NCI-H2081 treated with DMSO at 0.1 percent for 48 hours (cell line): ENCODE measurements at places on chromosomes 1 and 21.

- DNase-seq = no peak
Observed at GRCh38 chr1:68470388-68470970, 20.7 kb upstream of the RPE65 start.

DNA sequence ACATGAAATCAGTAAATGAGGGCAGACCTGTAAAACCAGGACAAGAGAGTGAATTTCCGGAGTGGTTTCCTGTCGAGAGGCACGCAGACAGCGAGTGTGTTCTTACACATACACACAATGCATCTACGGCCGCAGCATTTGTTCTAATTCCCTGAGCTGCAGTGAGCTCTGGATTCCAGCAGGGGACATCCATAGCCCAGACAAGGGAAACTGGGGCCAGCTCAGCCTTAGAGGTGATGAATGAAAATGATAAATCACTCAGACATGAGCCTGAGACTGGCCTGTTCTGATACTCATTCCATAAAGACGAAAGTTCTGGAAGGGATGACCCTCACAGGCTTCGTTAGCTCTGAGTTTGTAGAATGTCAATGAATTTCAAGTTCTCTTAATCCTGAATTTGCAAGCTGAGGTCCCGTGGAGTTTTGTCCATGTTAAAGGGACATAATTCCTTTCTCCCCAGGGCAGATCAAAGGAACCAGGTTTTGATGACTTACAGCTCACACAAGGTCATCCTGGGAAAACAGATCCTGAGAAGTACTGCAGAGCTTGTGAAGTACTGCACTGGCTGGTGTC lies 207.9 kb upstream of the C1orf87 start:
- DNase-seq = no peak

- DNase-seq = no peak
Observed at GRCh38 chr1:14614341-14614740, 15.9 kb downstream of the KAZN start.

- no peak for DNase-seq
Observed at GRCh38 chr1:41535276-41535675, 50.8 kb upstream of the EDN2 start.

- peak; percentile 65 for DNase-seq
Observed at GRCh38 chr21:31659536-31660258, at the start of gene SOD1. Gene SOD1, plus strand, starts transcription at chr21:31659693. Its CDS starts 77 bp downstream, at chr21:31659770.

DNA sequence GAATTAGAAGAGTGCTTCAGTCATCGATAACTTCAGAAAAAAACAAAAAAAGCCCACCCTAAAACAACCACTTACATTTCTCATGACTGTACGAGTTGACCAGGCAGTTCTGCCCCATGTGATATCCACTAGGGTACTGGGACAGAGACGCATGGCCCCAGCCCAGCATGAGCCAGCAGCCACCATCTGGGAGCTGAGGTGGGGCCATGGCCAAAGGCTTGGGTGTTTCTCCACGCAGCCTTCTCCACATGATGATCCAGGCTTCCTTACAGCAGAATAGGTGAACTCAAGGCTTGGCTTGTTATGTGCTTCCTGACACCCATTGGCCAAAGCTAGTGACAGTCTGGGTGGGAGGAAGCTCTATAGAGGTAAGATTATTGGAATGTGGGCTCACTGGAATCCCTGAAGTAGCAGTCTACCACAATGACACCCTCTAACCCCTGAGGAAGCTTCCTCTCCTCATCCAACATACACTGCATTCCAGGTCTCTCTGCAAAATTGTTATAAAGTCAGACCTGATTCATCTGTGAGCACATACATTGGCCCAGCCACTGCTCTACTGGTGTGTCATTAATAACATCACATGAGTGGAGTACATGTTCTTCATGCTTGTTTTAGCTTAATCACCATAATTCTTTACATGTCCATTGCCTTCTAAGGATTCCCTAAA lies 66.3 kb upstream of the NTPCR start:
- DNase-seq = no peak

- no peak for DNase-seq
Observed at GRCh38 chr1:238961790-238962189, 424.6 kb upstream of the CHRM3 start.

- no peak for DNase-seq
Observed at GRCh38 chr1:112011202-112011601, 21.7 kb upstream of the KCND3 start.

DNA sequence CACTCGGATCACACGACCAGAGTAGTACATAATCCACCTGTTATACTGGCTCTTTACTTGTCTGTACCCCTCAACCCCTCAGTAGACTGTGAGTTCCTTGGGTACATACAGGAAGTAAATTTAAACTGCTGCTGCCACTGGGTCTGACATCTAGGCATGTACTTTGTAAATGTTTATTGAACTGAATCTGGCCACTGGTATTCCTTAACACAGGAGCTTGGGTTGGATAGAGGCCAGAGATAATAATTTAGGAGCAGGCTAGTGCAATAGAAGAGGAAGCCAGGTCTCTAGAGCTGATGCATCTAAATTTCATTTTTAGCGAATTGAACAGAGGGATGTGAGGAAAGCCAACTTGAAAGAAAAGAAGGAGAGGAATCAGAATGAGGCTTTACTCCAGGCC lies 12.4 kb downstream of the TTC4 start:
- no peak for DNase-seq

GRCh38 chr1:185480545-185480944 lies 163.5 kb upstream of the IVNS1ABP start:
- DNase-seq = no peak

- DNase-seq = no peak
Observed at GRCh38 chr1:226248091-226248490, 24.6 kb downstream of the MIXL1 start.

- DNase-seq = no peak
Observed at GRCh38 chr1:99737016-99737415, 29.4 kb downstream of the FRRS1 start.

DNA sequence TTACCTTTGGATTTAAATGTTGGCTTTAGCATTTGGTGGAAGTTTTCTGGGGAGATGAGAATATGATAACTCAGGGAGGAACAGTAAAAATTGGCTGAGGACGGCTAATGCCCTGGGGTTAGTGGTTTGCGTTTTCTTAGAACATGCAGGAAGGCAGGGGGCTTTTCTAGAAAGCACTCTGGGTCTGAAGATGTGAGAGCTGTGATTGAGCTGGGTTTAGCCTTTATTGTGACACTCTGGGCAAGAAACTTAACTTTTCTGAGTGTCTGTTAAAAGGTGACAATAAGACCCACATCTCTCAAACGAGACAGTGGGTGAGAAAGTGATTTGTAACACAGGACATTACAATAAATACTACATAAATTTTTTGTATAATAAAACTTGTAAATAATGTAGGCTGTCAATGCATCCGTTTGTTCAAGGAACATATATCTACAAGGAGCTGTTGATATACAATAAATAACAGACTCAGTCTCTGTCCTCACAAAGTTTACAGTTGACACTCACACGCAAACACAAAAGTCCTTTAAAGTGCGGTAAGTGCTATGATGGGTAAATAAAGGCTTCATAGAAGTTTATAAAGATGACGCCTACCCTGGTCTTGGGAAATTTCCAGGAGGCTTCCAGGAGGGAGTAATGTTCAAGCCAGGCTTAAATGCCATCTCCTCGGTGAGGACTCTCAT lies 49.5 kb upstream of the MRPS6 start:
- DNase-seq = no peak

DNA sequence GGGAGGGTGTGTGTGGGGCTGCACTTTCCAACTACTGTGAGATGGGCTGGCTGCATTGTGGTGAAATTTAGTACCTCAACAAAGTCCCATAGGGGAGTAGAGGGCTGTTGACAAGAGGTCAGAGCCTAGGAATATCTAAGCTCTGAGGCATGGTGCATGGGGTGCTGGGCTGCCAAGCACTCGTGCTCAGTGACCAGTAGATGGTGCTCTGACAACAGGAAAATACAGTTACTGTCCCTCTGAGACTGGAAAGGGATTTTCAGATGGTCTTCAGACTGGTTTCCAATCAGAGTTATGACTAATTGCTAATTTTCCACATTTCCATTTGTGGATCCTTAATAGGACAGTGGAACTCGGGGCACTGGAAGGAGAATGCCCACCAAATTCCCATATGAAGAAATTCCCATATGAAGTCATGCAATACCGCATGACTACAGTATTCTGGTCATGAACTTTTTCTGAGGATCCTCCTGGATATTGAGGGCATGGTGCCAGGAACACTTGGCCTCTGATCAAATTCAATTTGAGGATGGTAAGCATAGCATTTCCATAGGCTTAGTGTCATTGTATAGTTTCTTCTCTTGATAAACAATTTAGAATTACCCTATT lies 4.1 kb upstream of the CACNA1E start:
- DNase-seq = peak; percentile 40

DNA sequence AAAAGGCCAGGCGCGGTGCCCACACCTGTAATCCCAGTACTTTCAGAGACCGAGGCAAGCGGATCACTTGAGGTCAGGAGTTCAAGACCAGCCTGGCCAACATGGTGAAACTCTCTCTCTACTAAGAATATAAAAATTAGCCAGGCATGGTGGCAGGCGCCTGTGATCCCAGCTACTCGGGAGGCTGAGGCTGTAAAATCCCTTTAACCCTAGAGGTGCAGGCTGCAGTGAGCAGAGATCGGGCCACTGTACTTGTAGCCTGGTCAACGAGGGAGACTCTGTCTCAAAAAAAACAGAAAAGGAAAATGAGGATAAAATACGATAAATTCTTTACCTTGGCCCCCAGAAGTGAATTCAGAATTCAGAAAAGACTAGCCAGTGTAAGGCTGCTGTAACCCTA lies 1.6 kb downstream of the TMEM50B start:
- DNase-seq = no peak

DNA sequence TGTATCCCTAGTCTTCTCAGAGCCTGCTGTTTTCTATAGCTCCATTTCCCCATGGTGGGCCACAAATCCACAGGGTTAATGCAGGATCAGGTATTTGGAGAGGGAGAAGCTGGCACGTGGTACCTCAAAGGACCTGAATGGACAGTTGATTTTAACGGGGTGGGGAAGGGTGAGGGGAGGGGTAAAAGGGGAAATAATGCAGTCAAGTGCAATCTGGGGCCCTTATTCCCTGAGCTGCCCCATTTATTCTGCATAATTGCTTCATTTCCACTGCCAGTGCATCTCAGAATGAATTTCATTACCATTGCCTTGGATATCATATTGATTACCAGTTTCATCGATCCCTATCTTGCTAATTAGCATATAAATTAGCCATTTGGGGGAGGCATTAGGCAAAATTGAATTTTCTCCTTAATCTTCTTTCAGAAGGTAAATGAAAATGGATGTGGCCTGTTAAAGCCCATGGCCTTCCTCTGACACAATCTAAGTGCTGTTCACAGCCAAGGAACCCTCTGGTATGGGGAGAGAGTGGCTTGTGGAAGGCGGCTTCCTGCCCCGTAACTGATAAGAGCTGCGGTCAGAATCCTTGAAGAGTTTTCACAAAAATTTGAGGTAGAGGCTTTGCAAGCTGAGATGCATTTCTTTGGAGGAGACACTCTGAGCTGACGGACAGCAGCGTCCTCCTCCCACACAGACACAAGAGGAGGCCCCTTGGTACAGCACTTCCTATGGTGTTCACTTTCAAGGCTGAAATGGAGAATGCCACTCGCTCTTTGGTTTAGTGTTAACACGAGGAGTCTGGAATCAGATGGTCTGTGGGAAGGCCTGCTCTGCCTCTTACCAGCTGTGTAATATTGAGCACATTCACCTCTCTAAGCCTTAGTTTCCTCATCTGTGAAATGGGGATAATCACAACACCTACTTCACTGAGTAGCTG lies 34.4 kb downstream of the PHC2 start:
- DNase-seq = no peak

DNA sequence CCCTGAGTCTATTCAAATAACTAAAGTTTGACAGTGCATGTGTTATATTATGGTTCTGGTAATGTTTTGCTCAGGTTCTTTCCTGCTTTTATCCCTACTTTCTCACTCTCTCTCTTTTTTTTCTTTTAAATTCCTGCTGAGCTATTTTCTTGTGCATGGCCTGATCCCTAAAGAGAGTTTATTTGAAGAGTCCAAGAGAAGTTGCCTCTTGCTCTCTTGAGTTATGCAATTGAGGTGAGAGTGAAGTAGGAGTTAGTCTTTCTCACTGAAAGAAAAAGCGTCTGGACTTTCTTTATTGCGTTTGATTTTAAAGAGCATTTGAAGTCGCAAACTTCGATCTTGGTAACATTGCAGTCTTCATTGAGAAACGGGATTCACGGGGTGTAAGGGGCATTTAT lies 136.2 kb upstream of the RAVER2 start:
- no peak for DNase-seq

DNA sequence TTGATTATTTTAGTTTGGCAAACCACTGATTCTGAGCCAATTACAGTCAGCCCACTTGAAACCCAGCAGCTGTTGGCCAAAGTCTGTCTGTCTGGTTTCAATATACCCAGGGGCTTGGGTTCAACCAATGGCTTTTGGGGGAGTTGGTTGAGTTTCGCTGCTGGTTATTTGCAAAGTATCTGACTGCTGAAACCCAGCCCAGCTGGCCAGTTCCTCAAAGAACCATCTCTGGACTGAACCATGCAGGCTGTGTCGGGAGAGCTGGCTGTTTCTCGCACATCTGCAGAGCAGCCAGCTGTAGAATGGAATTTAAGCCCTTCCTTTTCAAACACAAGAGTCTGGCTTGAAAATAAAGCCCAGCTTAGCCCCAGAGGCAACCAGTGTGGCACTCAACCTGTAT lies 66.0 kb upstream of the PAX7 start:
- DNase-seq = no peak

- DNase-seq = no peak
Observed at GRCh38 chr1:27519331-27520258, 29.6 kb upstream of the WASF2 start.

- no peak for DNase-seq
Observed at GRCh38 chr1:168407832-168408538, 127.3 kb downstream of the TBX19 start.

DNA sequence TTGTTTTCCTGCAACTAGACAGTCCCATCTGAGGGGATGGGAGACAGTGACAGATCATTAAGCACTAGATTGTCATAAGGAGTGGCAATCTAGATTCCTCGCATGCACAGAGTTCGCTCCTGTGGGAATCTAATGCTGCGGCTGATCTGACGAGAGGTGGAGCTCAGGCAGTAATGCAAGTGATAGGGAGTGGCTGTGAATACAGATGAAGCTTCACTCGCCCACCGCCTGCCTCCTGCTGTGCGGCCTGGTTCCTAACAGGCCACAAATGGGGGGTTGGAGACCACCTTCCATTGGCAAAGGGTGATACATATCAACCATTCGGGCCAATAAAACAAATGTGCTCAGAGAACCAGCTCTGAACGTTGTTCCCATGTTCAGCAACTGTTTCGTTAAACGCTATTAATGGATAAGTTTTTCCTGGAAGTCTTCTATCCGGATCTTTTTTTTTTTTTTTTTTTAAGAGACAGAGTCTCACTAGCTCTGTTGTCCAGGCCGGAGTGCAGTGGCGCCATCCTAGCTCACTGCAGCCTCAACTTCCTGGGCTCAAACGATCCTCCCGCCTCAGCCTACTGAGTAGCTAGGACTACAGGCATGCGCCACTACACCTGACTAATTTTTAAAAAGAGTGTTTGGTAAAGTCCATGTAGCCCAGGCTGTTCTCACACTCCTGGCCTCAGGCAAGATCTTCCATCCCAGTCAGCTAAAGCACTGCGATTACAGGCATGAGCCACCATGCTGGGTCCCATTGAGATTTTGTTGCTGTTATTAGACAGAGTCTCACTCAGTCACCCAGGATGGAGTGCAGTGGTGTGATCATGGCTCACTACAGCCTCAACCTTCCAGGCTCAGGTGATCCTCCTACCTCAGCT lies 8.7 kb upstream of the RSRP1 start:
- DNase-seq = no peak
